ENCODE measurements at places on chromosomes 2 and 18.

GRCh38 chr2:20597860-20598183 lies 53.1 kb downstream of the HS1BP3 start:
- no peak for DNase-seq

- DNase-seq: no peak
Measured at GRCh38 chr2:110973262-110973661, 147.5 kb upstream of the BCL2L11 start.

GRCh38 chr2:79975791-79976565 lies 328.6 kb downstream of the LRRTM1 start:
- no peak for DNase-seq

GRCh38 chr18:13227910-13228309 lies 9.3 kb downstream of the LDLRAD4 start:
- no peak for DNase-seq

DNA sequence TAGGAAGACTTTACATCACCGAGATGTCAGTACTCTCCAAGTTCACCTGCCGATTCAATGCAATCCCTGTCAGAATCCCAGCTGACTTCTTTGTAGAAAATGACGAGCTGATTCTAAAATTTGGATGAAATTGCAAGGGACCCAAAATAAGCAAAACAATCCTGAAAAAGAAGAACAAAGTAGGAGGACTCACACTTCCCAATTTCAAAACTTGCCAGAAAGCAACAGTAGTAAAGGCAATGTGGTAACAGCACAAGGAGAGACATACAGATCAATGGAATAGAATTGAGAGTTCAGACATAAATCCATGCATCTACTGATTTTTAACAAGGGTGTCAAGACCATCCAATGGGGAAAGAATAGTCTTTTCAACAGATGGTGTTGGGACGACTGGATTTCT lies 52.2 kb downstream of the SMAD7 start:
- no peak for DNase-seq

Data from femur (tissue), 1 donor.